Right ventricle myocardium inferior (tissue), 1 donor: ENCODE measurements at places on chromosomes 11 and 22.

GRCh38 chr11:129298988-129299387, 76.7 kb upstream of the BARX2 start:
- DNase-seq = no peak

GRCh38 chr22:16932577-16932976, 75.4 kb downstream of the GAB4 start:
- DNase-seq = no peak

DNA sequence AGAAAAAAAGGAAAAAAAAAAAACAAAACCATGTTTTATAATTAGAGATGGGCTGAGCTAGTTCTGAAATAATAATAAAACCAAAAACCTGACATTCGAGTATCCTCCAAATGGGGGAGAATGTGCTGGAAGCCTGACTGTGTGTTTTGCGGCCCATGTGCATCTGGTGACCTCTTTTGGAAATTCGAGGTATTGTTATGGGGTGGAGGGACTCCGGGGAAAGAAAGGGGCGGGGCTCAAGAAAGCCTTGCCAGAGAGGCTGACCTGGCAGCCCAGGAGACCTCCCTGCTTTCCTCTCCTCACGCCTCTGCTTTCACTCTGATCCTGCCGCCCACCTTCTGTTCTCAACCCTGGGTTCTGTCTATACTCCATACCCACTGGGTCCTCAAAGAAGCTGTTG, 72.9 kb downstream of the CTTN start:
- no peak for DNase-seq

DNA sequence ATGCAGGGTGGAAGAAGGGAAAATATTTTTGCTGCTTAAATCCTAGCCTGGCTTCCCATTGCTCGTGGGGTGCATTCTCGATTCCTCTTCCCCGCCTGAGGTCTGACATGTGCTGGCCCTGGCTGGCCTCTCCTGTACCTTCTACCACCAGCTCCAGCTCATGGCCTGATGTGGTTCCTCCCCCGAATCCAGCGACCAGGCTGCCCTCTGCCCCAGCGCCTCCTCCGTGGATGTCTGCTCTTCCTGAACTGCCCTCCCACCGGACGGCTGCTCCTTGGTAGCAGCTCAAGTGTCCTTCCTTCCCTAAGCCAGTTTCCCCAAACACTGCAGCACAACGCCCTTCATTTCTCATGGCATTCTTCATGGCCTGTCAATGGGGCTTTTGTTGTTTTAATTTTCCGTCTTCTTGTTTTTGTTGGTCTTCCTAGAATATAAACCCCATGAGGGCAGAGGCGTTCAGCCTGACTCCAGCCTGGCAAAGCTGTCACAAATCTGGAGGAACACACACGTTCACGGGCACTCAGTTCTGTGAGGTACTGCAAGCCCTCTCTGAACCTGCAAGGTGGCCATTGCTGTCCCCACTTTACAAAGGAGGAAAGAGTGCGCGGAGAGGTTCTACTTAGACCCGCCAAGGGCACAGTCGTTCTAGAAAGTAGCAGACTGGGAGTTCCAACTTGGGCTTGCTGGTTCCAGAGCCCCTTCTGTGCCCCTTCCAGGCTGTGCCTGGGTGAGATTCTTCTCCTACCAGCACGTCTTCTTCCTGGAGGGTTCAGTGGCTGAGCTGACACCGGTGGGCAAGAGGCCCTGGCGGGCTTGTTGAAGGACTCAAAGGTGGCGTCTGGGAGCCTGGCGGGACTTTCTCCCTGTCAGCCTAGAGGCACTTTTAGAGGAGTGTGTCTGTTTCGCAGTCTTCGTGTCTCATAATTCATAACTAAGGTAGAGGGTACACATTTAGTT, 953 bp upstream of the LRP5 start:
- peak; percentile 62 for DNase-seq

DNA sequence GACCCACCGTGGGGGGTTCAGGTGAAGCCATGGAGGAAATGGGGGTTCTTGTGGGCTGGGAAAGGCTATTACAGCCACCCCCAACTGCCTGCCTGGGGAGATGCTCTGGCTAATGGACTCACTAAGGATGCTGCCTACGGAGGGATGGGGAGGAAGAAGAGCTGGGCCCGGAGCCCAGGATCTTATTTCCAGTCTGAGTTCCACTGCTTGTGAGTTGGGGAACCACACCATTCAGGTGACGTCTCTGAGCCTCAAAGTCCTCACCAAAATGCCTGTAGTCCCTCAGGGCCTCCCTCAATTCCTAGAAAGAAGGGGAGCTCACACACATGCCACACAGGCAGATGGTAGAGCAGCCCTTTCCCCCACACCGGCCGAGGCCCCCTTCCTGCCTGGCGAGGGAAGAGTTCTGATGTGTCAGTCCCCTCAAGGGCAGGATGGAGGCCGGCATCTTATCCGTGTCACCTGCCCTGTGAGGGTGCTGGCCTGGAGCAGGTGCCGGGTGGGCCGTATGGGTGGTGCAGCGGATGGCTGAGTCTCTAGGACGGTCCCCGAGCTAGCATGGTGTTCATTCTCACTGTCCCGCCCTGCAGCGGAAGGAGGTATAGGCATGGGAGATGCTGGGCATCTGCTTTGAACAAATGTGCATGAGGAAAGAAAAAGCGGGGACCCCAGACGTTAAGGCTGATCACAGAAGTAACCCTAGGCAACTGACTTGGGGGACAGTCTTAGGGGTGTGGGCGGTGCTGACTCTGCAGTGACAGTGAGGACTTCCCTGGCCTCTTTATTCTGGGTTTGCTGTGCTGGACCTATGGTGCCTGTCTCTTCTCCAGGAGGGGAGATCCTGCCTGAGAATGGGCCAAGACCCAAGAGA, 15.7 kb downstream of the MRGPRF start:
- DNase-seq = no peak

DNA sequence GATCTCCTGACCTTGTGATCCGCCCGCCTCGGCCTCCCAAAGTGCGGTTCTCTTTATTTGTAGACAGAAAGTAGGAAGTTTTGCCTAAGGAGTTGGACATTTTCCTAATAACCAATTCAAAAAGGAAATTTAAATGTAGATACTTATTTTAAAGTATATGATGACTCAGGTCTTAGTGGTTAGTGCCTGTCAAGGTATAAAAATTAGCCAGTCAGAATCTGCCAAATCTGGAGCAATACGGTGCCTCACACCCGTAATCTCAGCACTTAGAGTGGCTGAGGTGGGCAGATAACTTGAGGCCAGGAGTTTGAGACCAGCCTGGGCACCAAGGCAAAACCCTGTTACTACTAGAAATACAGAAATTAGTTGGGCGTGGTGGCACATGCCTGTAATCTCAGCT, 86.7 kb upstream of the RASSF10 start:
- DNase-seq = no peak
